ENCODE measurements at places on chromosomes 1 and 21.
A peak's percentile ranks its signal among the peaks of the same experiment; 100 is the strongest.

GRCh38 chr1:24114753-24115152 is 2.8 kb upstream of the MYOM3 start:
- no peak for DNase-seq

- DNase-seq = no peak
These were observed 933.4 kb downstream of the PLA2G4A start for GRCh38 chr1:187762118-187762517.

GRCh38 chr1:230792691-230793462 is 45.7 kb downstream of the CAPN9 start:
- no peak for DNase-seq

GRCh38 chr1:231107151-231107550 is 54.7 kb upstream of the TRIM67 start:
- DNase-seq = no peak

DNA sequence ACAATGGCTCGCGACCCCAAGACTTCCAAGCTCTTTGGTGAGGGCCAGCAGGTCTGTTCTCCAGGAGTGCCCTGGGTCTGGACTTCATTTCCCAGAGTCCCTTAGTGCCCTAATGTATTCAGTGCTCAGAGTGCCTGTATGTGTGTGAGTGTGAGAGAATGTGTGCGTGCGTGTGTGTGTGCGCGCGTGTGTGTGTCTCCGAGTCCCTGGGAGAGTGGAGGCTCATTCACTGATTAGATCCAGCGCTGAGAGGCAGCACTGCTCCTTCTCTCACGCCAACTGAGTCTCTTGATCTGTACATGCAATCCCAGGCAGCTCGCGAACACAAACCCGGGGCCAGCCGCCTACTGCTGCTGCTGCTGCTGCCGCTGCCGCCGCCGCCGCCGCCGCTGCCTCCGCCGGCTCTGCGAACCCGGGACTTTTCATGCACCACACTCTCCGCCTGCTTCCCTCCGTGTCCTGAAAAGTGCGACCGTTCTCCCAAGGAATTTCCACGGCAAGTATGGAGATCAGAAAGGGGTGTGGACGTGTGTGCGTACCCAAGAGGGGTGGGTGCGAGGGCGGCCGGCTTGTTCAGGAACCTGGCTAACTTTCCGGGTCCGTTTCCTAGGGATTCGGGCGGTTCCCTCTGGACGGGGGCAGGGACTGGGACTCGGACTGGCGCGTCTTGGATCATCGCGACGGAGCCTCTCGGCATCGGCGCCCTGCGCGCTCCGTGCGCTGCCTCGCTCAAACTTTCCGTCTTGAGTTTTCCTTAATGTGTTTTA is at the start of gene RNF220:
RNF220 (plus strand) TSS at position 225 of the 767 bp plus-strand sequence.
- peak; percentile 79 for DNase-seq

DNA sequence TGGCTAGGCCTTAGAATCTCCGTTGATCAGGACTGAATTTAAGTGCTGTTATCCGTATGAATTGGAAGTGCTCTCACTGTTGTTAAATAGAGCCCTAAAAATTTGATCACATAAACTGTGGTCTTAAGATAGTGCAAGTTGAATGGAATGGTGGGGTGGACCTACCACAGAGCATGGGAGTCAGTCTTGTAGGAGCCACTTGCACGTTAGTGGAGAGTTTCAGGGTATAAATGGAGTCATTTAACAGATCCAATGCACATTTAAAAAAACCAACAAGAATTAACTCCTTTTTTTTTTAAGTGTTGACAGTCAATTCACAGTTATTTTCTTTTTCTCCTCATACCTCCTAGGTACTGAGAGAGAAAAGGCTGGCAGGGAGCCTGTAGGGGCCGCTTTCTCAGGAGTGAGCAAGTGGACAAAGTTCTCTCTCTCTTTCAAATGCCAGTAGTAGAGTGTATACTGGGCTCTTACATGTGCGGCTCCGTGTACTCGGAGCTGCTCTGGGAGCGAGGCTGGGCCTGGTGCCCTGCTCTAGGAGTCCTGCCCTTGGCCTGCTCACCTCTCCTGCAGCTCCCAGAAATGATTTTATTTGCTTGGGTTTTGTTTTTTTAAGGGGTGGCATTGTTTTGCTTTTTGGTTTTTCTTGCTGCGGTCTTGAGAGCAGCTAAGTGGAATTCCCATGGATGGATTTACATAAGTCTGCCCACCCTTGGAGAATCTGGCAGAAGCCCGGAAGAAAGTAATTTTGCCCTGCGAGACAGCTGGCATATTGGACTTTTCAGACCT is 91.3 kb downstream of the ATP5PO start:
- no peak for DNase-seq

DNA sequence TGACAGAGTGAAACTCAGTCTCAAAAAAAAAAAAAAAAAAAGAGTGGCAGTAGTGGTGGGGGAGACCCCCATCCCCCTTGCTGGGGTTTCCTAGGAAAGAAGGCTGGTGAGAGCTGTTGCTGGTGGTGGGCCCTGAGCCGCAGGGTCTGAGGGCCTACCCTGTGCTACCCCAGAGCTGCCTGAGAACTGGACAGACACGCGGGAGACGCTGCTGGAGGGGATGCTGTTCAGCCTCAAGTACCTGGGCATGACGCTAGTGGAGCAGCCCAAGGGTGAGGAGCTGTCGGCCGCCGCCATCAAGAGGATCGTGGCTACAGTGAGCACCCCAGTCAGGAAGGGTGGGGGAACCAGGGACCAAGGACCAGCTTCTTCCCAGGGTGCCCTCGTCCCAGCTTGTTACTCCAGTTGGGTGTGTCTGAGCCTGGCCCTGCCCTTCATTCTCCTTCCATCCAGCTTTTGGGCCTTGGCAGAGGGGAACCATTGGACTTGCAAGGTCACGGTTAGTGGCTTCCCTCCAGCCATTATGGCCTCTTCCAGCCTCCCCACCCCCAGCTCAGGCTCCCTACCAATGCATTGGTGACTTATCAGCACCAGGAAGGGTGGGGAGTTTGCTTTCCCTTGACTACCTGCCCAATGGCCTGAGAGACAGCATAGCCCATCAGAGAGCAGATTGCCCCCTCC is 10.5 kb downstream of the LDLRAP1 start:
- DNase-seq = no peak

DNA sequence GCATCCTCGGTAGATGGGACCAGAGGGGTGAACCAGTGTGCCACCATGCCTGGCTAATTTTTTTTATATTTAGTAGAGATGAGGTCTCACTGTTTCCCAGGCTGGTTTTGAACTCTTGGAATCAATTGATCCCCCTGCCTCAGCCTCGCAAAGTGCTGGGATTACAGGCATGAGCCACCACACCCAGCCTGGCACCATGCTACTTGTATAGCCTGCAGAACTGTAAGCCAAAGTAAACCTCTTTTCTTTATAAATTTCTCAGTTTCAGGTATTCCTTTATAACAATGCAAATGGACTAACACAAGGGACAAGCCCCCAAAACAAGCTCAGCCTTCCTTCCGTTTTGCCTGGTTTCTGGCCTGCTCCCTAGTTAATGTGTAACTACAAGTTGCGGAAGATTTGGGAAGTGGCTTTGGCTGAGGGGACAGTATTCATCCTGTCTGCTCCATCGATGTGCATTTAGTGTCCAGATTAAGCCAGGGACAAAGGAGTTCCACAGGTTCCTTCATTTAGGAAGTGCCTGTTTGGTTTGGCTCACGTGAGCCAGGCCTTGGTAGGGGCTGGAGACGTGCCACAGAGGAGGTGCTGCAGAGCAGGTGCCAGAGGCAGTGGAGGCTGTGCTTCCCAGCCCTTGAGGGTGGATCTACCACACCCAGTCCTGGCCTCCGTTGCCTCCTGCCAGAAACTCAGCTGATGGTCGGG is 4.4 kb downstream of the AVPR1B start:
- DNase-seq = no peak

DNA sequence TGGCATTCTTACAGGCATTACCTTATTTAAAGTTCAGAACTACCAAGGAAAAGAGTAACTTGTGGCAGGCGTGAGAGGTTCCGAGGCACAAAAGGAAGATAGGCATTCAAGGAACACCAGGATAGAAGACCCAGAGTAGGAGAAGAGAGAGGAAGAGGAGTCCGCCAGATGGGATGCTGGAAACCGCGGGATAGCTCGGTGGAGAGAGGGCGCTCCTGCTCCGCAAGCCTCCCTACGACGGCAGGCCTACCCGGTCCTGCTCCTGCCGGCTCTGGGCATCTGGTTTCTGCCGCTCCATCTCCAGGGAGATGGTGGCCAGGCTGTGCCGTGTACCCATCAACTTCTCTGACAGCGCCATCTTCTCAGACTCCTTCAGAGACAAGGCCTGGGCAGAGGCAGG is 5.4 kb upstream of the NBPF1 start:
- no peak for DNase-seq

DNA sequence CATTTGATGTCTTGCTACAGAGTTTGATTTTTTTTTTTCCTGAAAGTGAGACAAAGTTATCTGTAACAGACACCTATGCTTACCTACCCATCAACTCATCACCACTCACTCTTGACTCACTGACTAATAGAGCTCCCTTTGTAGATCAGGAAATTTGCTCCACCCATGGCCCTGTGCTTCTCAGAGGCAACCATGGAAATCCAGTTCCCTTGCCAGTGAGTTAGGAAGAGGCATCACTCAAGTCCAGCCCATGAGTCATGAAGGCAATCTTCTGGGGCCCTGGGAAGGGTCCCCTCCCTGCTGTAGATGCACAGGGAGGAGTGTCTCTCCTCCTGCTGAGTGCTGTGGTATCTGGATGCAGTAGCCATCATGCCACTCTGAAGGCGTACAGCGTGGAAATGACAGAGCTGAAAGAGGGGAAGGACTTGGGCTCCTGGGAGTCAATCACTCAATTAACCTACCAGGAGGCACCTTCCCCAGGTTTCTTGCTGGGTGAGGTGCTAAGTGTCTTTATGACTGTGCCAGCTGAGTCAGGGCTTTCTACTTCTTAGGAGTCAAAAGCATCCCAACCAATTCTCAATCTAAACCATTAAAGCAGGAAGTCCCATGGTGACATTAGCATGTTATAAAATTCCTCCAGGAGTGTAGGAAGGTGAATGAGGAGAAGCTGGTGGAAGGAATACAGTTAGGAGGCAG is 56.1 kb downstream of the DNTTIP2 start:
- DNase-seq = no peak

DNA sequence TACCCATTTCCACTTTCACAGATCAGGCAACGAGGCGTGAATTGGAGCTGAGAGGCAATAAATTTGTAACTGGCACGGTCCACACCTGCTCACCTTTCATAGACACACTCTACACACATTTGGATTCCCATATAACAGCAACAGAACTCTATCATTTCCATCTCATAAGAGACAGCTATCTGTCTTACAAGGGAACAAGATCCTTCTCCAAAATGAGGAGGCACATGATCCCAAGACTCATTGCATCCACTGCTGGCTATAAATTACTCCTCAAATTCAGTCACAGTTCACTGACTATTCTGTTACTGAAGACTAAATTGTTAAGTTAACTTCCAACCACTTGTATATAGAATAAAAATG is 342.8 kb downstream of the MATN1 start:
- no peak for DNase-seq

- DNase-seq = no peak
These were observed 363.5 kb upstream of the DUSP10 start for GRCh38 chr1:222105393-222105737.

DNA sequence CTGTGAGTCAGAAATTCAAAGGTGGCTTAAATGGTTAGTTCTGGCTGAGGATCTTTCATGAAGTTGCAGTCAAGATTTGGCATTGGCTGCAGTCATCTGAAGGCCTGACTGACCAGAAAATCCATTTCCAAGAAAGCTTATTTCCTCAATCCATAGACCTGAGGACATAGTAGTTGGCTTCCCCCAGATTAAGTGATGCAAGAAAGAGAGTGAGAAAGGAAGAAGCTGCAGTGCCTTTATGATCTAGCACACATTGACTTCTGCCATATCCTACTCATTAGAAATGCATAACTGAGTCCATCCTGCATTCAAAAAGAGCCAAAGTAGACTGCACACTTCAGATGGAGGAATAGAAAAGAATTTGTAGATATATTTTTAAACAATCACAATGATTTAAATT is 222.6 kb downstream of the COL24A1 start:
- DNase-seq = no peak

DNA sequence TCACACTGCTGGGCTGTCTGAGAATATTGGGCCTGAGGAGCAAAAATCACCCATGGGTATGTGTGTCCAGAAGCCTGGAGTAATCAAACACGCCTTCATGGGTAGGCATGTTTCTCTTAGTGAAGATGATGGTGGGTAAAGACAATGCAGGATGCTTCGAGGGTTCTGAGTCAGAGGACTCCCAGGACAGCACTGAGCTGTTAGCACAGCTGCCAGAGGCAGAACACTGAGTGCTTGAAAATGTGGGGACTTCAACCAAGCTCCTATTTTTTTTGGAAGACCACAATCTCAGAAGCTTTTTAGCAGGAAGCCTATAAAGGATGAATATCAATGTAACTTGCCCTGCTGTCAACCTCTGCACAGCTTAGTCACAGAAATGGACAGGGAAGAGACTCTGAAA is 7.9 kb upstream of the NT5C1A start:
- no peak for DNase-seq

DNA sequence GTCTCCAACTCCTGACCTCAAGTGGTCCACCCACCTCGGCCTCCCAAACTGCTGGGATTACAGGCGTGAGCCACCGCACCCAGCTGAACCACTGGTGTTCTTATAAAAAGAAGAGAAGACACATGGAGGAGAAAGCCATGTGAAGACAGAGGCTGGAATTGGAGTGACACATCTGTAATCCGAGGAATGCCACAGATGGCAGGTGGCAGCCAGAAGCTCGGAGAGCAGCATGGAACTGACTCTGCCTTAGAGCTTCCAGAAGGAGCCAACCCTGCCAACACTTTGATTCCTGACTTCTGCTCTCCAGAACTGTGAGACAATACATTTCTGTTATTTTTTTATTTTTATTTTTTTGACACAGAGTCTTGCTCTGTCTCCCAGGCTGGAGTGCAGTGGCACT is 59.0 kb upstream of the ATP2B4 start:
- DNase-seq = no peak

DNA sequence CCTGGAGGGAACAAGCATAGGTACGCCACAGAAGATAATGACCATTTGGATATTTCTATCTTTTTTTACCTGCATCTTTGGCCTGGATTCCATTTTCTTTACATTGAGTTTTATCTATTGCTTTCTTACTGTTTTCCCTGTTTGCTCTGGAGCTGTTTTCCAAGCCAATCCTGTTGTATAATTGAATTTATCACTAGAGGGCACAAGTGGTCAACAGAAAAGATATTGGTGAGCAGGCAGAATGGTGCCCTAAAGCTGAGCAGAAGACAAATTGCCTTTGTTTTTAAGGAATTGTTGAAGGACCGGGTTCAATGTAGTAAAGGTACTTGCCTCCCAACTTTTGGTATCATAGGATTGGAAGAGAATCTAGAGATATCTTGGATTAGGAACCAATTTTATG is 152.8 kb downstream of the PPP1R12B start:
- DNase-seq = peak; percentile 55

- peak; percentile 73 for DNase-seq
These were observed 44.5 kb downstream of the KIRREL1 start for GRCh38 chr1:158037866-158038359.

DNA sequence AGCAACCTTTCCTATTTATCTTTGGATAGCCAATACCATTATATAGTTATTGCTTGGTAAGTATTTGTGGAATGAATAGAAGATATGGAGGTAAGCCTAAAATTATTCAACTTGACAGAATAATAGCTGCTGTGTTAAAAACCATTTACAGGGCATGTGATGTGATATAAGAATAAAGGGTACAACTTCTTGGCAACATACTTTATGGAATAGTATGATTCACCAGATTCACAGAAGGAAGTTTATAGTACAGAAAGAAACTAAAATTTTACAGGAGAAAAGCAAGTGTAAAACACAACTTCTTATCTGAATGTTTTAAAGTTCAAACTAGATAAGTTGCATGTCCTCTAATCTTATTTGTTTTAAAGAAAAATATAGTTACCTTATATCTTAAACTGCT is 186.4 kb upstream of the ZRANB2 start:
- DNase-seq = no peak

GRCh38 chr1:115531631-115532264 is 110.0 kb upstream of the VANGL1 start:
- DNase-seq = peak; percentile 66

- DNase-seq = peak; percentile 97
These were observed 50.8 kb upstream of the COL24A1 start for GRCh38 chr1:86207323-86207722.

Measured in fibroblast of skin of scalp (primary cell).